ENCODE measurements at places on chromosomes 12 and 14.

DNA sequence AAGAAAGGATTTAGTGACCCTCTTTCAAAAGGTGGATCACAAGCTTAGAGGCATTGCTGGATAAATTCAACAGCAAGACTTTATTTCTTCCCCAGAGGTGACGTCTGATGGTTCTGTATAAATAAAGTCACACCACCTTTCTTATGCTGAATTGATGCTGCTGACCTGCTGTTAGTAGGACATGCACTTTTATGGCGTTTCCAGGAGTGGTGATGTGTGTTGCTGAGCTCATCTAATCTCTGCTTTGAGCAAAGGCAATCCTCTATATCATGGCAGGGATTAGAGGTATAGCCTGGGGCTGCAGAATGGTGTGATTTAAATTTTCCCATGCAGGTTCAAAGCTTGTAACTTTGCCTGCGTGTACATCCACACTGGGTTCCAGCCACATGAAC lies 94.9 kb downstream of the ETV6 start:
- H3K4me1 ChIP-seq, result peaks cover 4% of the 10 kb centered on the region
- no peaks in the 10 kb centered on the region for H3K36me3 ChIP-seq
- no peak for DNase-seq
- no peak overlapping the region for H3K27ac ChIP-seq
- no peak overlapping the region for H3K4me3 ChIP-seq

DNA sequence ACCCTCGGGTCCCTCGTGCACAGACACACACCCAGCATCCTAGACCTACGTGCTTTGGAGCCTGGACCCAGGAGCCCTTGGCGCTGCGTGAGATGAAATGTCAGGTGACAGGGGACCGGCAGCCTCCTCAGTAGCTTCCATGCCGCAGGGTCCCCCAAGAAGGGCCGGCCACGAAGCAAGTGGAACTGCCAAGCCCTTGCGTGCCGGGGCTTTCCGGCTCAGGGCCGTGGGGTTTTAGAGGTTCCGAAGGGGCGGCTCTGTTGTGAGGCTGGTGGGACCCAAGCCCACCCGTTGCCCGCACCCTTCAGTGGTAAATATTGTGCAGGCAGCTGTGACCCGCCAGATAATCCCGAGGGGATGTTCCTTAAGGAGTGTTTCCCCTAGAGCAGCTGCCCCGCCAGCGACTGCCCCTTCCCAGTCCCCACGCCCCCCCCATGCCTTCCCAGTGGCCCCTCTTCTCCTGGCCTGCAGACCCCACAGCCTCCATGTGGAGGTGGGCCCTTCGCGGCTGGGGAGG lies 133.7 kb downstream of the ADGRD1 start:
- no peaks in the 10 kb centered on the region for H3K36me3 ChIP-seq
- no peaks in the 10 kb centered on the region for H3K4me1 ChIP-seq
- no peak overlapping the region for H3K4me3 ChIP-seq
- DNase-seq, result no peak
- H3K27me3 ChIP-seq, result no peaks in the 10 kb centered on the region

- no peaks in the 10 kb centered on the region for H3K36me3 ChIP-seq
- peaks cover 2% of the 10 kb centered on the region for H3K4me1 ChIP-seq
- H3K27ac ChIP-seq, result no peak overlapping the region
- H3K27me3 ChIP-seq, result peaks cover 26% of the 10 kb centered on the region
These were observed 4.6 kb upstream of the LEMD3 start for GRCh38 chr12:65164774-65165173.

DNA sequence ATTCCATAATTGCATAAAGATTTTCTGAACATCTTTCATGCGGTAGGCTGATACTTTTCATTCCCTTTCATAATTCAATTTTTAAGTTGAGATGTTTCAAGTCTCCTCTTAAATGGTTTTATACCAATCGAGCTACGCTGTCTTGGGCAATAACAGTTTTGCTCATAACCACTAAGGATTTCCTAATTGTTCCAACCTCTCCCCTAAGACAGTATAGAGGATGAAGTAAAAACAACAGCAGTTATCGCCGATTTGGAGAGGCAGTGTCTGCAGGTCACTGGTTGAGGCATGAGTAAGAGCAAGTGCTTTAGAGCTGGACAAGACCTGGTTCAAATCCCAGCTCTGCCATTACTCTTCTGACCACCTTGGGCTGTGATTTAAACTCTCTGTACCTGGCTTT lies 6.9 kb upstream of the MED13L start:
- H3K27me3 ChIP-seq, result peaks cover 3% of the 10 kb centered on the region
- no peak overlapping the region for H3K27ac ChIP-seq
- H3K36me3 ChIP-seq, result no peaks in the 10 kb centered on the region
- no peak for DNase-seq
- no peak overlapping the region for H3K4me3 ChIP-seq

DNA sequence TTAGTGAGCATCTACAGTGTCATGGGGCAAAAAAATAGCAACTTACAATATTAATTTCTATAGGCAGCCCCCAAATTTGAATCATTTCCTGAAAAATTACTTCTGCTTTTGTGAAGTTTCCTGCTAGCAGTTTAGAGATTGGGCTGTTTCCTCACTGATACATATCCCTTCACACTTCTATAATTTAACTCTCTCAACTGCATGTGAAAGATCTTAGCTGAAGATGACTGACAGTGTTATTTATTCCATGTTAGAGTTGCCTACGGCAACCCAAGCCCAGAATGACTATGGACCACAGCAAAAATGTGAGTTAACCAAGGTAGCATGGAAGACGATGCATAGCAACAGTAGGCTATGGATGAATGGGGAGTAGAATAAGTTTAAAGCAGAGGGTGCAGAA lies at the start of gene KLRG1:
KLRG1 (plus strand) TSS at position 134 of the 400 bp plus-strand sequence; CDS start at position 224, 90 bp downstream.
- no peak within 1 kb of the TSS for H3K27ac ChIP-seq
- H3K4me3 ChIP-seq, result no peak within 1 kb of the TSS
- H3K4me1 ChIP-seq, result no peaks in the 10 kb centered on the region
- H3K36me3 ChIP-seq, result no peaks in the 10 kb centered on the region
- no peak for DNase-seq

DNA sequence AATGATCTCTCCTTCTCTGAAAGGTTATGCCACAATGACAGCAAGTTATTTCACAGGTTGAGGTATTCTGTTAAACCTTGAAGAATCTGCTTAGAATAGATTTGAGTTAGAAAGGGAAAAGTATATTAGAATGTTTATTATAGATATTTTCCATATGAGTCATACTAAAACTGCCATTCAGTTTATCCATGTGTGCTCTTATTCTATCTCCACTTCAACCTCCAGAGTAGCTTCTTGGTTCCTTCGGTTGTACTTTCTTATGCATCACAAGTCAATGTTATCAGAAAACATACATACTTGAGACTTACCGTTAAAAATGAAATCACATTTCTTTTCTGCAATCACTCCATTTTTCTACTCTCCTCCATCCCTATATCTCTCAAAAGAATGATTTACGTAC lies 197.7 kb downstream of the BCAT1 start:
- DNase-seq, result no peak
- H3K4me3 ChIP-seq, result no peak overlapping the region
- H3K27me3 ChIP-seq, result no peaks in the 10 kb centered on the region
- H3K4me1 ChIP-seq, result peaks cover 10% of the 10 kb centered on the region

- no peak for DNase-seq
- H3K4me1 ChIP-seq, result no peaks in the 10 kb centered on the region
- no peak overlapping the region for H3K4me3 ChIP-seq
- no peaks in the 10 kb centered on the region for H3K27me3 ChIP-seq
- no peak overlapping the region for H3K27ac ChIP-seq
- no peaks in the 10 kb centered on the region for H3K36me3 ChIP-seq
These were observed 6.4 kb upstream of the SSTR1 start for GRCh38 chr14:38201137-38201828.

DNA sequence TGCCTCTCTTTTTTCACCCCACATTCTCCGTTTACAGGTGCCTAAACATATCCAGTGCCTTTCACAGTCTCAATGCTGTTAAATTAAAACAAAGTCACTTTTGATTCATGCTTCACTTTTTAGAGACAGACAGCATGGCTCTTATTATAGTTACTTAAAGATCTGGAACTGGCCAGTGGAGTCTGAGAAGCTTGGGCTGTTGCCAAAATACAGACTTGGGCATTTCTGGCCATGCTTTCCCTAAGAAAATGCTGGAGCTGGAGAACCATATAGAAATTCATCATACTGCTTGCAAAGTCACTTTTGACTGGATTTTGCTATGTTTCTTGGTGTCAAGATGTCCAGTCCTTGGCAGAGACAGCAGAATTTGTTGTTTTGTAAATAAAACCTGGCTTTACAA lies 12.2 kb upstream of the GPR68 start:
- H3K27me3 ChIP-seq, result peaks cover 35% of the 10 kb centered on the region
- H3K4me3 ChIP-seq, result no peak overlapping the region
- no peaks in the 10 kb centered on the region for H3K36me3 ChIP-seq
- H3K27ac ChIP-seq, result no peak overlapping the region
- H3K4me1 ChIP-seq, result peaks cover 20% of the 10 kb centered on the region

DNA sequence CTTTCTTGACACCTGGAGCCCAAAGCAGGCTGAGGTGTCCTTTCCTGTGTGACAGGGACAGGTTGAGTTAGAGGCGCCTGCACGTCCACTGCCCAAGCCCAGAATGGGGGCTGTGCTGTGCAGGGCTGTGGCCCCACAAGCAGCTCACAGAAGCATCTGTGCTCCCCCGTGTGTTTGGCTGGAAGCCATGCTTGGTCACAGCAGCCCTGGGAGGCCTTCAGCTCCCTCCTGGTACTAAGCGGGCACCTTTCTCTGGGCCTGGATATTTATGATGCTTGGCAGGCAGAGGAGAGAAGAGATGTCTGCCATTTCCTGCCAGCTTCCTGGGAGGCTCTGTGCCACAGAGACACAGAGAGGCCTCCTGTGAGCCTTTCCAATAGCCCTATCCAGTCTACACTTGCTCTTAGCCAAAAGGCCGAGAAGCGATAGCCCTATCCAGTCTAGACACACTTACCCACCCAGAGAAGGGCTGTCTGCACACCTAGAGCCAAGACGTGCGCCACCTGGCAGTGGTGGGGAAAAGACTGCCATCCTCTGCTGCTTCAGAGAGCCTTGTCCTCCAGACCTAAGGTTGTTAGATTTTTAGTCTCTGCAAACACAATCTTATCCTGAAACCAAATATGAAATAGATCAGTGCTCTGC lies 117.4 kb downstream of the GCH1 start:
- H3K4me1 ChIP-seq, result no peaks in the 10 kb centered on the region
- no peaks in the 10 kb centered on the region for H3K27me3 ChIP-seq
- H3K36me3 ChIP-seq, result peaks cover 9% of the 10 kb centered on the region

DNA sequence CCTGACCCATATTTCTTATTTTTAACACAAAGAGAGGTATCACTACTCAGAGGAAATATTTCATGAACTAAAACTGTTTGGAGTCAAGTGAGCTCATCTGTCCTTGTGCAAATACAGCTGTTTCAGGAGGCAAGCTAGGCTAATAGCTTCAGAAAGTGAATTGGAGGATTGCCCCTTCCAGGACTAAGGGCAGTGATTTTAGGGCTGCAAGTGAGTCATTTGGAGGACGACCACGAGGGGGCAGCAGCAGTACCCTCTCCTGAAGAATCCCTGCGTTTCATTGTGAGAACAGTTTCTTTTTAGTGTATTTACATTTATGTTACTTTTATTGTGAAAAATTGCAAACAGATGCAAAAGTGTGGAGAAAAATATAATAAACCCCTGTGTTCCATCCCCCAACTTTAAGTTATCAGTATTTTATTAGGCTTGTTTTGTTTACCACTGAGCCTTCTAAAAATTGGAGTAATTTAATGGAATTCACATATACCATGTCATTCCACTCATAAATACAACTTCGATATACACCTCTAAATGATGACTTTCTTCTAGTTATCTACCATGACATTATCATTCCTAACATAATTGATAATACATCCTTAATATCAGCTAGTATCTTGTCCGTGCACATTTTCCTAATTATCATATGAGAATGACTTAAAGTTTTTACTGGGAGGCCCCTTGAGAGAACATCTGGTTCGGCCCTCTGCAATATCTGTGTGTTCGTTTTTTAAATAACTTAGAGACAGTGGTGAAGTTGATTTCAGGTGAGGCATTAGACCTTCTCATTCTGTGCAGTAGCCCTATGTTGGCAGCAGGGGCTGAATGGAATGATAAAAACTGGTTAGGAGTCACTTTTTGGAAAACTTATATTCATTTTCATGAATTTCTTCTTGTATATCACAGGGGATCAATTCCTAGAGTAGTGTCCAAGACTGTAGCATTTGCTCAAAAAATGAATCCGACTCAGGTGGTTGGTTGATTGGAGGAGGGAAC lies 13.7 kb downstream of the FOXJ2 start:
- H3K4me3 ChIP-seq, result no peak overlapping the region
- no peaks in the 10 kb centered on the region for H3K4me1 ChIP-seq
- H3K36me3 ChIP-seq, result peaks cover 84% of the 10 kb centered on the region
- H3K27ac ChIP-seq, result no peak overlapping the region
- H3K27me3 ChIP-seq, result no peaks in the 10 kb centered on the region

DNA sequence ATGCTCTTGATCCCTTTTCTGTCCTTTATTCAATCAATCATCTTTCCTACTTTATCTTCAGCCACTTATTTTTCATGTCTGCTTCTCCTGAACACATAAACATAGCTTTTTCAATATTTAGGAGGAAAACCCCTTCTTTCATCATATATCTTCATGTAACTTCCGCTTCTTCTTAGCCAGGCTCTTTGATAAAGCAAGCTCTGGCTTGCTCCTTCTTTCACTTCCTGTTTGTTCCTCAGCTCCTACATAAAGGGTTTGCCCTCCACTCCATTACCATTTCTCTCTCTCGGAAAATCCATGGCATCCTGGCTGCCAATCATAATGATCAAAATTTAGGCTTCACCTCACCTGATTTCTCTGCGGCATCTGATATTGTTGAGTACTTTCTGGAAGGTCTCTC lies 33.7 kb upstream of the HELB start:
- no peak overlapping the region for H3K27ac ChIP-seq
- no peaks in the 10 kb centered on the region for H3K27me3 ChIP-seq
- no peaks in the 10 kb centered on the region for H3K36me3 ChIP-seq
- peaks cover 3% of the 10 kb centered on the region for H3K4me1 ChIP-seq
- no peak for DNase-seq

GRCh38 chr14:93587330-93587729 lies 156.6 kb downstream of the UNC79 start:
- no peak overlapping the region for H3K4me3 ChIP-seq
- no peaks in the 10 kb centered on the region for H3K36me3 ChIP-seq
- no peak for DNase-seq
- H3K27ac ChIP-seq, result no peak overlapping the region
- H3K4me1 ChIP-seq, result peaks cover 3% of the 10 kb centered on the region

DNA sequence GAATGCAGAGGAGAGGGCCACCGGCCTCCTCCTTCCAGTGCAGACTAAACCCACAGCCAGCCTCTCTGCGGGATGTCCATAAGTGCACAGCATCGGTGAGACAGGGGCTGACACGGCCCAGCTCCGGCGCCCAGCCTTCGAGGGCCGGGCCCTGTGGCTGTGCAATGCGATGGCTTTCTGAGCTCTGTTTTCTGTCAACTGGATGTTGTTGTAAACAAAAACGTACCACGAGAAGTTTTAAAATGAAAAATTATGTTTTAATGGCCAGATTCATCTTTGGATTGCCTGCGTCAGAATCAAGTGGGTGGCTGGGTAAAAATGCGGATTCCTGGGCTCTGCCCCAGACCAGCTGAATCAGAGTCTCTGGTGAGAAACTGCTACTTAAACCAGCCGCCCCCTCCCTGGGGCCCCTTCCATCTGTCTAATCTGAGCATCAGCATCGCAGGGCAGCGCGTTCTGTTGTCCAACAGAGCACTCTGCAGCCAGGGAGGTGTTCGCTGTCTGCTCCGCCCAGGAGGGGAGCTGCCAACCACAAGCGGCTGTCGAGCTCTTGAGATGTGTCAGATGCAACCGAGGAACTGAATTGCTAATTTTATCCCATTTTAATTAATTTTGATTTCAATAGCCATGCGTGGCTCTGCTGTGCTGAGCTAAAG lies 133.4 kb downstream of the RFLNA start:
- peaks cover 25% of the 10 kb centered on the region for H3K36me3 ChIP-seq
- H3K27me3 ChIP-seq, result no peaks in the 10 kb centered on the region
- no peak overlapping the region for H3K4me3 ChIP-seq
- no peak for DNase-seq
- no peak overlapping the region for H3K27ac ChIP-seq
- H3K4me1 ChIP-seq, result peaks cover 32% of the 10 kb centered on the region

GRCh38 chr12:47686645-47687240 lies 19.1 kb downstream of the RPAP3 start:
- peak; percentile 11 for DNase-seq
- no peak overlapping the region for H3K27ac ChIP-seq
- H3K4me1 ChIP-seq, result no peaks in the 10 kb centered on the region
- H3K4me3 ChIP-seq, result no peak overlapping the region

Data from neuronal stem cell (in vitro differentiated cells).